ENCODE measurements at places on chromosomes 13 and 19. TPM values are rescaled to one million over a fixed set of nuclear protein-coding genes. Genes with fewer than 3 reads are reported as not detected.
A peak's percentile ranks its signal among the peaks of the same experiment; 100 is the strongest.

DNA sequence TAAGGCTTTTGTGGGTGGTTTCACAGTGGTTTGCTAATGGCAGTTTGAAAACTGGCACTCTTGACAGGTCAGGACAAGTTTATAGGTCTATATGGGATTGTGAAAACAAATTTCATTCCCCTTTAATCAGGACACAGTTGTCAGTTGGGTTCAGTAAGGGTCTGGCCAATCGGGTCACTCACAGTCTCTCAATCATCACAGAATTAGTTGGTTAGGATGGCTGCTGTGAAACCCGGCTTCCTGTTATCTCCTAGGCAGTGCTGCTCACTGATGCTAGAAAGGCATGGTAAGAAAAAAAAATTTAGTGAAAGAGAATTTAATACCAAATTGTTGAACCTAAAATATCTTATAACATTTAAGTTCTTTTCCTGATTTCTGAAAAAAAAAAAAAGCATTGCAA is 1730.1 kb downstream of the EFNB2 start:
- no peak for DNase-seq

The F2RL3 gene
- total RNA-seq, result 7.6 TPM

DNA sequence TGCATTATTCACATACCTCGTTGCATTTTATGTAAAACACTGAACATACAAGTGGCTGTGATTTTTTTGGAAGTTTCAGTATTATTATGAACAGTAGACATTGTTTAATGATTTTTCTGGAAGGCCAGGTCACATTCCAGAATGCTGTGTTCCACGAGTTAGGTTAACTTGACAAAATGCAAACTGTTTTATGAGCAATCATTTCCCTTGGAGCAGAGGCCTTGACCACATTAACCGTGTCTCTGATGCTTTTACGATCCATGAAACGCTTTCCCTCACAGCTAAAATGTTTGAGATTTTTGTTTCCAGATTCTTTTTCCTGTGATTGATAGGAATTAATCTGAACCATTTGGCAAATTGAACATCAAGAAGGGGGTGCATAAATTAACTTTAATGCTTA is 57.8 kb downstream of the MBNL2 start:
- no peak for DNase-seq

GRCh38 chr19:16133818-16134217 is 9.7 kb upstream of the HSH2D start:
- no peak for DNase-seq

DNA sequence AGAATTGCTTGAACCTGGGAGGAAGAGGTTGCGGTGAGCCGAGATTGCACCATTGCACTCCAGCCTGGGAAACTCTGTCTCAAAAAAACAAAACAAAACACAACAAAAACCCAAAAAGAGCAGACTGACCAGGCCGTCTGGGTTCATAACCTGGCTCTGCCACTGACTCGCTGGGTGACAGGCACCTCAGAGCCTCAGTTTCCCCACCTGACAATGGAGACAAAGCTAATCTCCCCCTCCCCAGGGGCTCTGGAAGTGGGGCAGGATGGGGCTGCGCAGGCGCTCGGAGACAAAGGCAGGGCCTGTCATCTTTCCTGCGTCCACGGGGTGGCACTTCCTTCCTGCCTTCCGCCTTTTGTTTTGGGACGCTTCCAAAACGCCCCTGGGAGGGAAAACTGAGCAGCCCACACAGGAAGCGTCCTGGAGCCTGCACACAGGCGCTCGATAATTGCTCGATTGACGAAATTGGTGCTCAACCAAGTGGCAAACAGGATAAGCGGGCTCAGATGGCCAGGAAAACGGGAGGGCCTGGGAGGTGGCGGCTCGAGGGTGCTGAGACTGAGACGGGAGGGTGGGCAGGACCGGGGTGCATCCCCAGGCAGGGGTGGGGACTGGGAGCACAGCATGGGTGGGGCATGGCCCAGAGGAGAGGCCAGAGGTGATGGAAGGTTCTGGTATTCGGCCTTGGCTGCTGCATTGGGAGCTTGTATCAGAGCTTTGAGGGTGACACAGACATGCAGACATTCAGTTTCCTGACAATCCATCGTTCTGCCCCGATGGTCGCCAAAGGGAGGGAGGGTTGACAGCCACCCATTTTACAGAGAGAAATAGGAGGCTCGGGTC is 17.8 kb downstream of the SPC24 start:
- peak; percentile 91 for DNase-seq

DNA sequence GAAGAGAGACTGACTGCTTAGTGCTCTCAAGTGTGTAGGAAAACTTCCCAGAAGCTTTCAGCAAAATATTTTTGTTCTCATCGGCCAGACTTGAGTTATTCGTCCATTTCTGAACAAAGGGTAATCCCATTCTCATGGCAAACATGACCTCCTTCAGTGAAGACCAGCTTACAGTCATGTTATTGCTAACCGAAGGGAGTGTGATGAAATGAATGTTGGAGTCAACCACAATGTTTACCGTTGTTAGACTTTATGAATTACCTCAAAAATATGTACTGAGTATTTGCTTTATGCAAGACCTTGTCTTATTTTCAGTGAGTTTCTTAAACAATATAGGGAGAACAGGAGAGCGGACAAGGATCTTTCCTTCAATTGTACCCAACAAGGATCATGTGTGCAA is 228.6 kb downstream of the LMO7 start:
- DNase-seq, result no peak

GRCh38 chr13:43776006-43776405 is 10.8 kb downstream of the ENOX1 start:
- DNase-seq, result no peak

DNA sequence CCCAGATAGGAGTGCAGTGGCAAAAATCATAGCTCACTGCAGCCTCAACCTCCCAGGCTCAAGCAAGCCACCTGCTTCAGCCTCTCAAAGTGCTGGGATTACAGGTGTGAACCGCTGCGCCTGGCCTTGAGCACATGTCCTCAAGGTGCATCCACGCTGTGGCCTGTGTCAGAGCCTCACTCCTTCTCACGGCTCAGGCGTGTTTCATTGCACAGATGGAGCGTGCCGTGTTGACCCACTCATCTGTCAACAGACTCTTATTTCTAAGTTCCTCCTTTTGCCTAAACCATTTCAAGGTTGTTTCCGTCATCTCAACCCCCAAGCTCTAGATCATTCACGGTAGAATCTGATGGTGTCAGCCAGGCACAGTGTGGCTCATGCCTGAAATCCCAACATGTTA is 28.2 kb downstream of the ATP8B3 start:
- no peak for DNase-seq

DNA sequence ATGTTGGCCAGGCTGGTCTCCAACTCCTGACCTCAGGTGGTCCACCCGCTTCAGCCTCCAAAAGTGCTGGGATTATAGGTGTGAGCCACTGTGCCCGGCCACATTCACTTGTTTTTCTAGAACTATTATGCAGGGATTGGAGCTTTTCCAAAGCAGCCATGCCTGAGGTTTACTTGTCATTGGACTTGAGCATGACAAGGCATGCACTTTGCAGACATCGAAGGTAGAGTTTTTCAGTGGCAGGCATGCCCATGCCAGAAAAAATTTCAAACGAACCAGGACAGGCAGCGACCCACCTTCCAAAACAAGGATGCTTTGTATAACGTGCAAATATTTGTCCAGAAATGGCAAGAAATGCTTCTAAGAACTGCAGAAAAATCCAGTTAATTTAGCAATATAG is 17.7 kb downstream of the PNMA8A start:
- no peak for DNase-seq

The URI1 gene
- 23.8 TPM for total RNA-seq

- DNase-seq, result no peak
Observed at GRCh38 chr19:54154603-54155345, 4.7 kb downstream of the LENG1 start.

- DNase-seq, result no peak
Observed at GRCh38 chr13:106525865-106526264, 9.6 kb downstream of the EFNB2 start.

DNA sequence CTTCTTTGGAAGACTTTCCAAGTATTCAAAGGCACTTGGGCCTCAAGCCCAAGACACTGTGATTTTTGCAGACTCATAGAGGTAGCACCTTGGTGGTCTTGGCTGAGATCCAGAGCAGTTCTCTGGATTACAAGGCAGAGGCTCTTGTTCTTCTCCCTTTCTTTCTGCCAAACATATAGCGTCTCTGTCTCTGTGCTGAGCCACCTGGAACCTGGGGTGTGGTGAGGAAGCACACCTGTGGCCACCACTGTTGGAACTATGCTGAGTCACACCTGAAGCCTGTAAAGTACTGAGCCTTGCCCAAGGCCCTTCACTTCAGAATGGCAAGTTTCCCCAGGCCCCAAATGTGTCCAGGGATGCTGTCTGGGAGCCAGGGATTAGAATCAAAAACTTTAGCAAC is 127.5 kb downstream of the FREM2 start:
- no peak for DNase-seq

DNA sequence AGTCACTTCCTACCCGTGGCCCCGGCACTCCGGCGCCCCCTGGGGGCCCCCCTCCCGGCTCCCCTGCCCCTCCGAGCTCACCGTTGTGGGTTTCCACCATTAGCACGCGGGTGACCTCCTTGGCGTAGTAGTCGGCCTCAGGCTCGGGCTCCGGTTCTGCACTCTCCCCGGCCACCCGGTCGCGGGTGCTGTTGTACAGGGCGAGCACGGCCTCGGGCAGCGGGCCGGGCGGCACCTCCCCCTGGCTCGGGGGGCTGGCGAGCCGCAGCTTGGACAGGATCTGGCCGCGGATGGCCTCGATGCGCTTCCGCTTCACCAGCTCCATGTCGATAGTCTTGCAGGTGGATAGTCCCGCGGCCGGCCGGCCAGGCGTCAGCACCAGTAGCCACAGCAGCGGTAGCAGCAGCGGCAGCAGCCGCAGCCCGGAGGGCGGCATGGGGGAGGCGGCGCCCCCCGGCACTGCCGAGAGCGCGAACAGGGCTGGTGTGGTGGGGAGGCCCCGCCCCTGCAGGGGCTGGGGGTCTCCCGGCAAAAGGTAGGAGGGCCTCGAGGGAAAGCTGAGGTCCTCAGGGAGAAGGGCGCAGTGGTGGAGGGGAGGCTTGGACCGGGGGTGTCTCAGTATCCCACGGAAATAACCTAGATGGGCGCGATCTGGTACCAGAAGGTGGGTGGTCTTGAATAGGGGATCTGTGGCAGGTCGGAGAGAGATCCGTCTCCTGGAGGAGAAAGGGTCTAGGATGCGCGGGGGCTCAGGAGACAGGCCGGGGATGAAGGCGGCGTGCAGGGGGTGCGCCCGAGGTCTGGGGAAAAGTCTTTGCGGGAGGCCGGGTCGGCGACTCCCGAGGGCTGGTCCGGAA is 885 bp downstream of the TGFB1 start:
- DNase-seq, result no peak

DNA sequence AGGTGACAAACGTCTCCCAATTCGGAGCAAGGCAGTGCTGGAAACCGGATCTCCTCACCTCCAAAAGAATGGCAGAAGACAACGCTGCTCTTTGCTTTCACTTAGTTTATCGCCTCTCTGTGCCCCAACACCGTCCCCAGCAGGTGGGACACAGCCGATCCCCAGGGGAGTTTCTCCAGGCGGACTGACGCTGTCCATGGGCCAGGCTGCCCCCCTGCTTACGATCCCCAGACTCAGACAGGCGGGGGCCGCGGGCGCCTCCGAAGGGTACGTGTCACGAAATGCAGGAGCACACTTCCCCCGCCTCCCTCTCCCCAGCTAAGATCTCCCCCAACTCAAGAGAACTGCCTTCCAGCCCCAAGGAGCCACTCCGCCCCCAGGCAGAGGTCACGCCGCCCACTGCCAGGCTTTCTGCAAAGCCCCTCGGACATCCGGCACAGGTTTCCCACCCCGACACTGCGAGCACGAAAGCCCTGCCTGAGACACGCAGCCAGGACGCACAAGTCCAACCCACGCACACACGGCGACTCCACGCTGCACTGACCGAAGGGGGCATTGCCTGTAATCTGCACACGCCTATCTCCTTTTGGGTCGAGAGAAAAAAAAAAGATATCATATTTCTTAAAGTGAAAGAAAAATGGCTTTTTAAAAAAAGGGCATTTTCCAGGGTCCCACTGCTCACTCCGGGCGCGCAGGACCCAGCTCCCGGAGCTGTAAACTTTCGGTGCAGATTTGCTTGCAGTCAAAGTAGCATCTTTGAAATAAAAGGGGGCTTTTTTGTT is 2.0 kb downstream of the SPRY2 start:
- DNase-seq, result peak; percentile 59

The NRTN gene
- 0.85 TPM for total RNA-seq

GRCh38 chr13:48891586-48891985 is 84.1 kb upstream of the FNDC3A start:
- DNase-seq, result no peak

The GIPC3 gene
- 6.1 TPM for total RNA-seq

The S1PR5 gene
- 3.1 TPM for total RNA-seq

- no peak for DNase-seq
Observed at GRCh38 chr19:5587661-5588060, 19.9 kb upstream of the TINCR start.

GRCh38 chr13:113862931-113863523 is 849 bp downstream of the GAS6 start:
- no peak for DNase-seq

GRCh38 chr13:94660695-94661326 is 51.5 kb downstream of the SOX21 start:
- DNase-seq, result no peak

GRCh38 chr19:50158577-50158976 is 4.5 kb downstream of the IZUMO2 start:
- no peak for DNase-seq

DNA sequence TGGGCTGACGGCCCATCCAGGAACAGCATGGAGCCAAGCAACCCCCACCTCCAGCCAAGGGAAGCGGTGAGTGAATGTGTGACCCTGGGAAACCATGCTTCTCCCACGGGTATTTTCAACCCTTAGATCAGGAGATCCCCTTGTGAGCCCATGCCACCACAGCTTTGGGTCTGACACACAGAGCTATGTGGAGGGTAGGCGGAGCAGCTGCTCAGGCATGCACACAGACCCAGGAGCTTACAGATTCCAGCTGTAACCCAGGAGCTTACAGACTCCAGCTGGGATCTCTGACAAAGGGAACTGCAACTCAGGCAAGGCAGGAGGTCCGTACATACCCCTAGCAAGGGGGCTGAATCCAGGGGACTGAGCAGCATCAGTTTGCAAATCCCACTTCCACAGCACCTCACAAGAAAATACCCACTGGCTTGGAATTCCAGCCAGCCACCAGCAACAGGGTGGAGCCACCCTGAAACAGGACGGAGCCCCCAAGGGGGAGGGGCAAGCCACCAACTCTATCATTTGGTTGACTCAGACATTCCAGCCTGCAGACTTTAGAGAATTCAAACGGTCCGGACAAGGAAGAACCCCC is 40.8 kb upstream of the RFXAP start:
- no peak for DNase-seq

- no peak for DNase-seq
Observed at GRCh38 chr19:1672038-1672768, 19.8 kb upstream of the TCF3 start.

GRCh38 chr19:18307271-18307681 is 15.6 kb downstream of the LSM4 start:
- DNase-seq, result no peak

Measured in ascending aorta (tissue), 2 donors.